ENCODE measurements at places on chromosomes 1 and 21.

DNA sequence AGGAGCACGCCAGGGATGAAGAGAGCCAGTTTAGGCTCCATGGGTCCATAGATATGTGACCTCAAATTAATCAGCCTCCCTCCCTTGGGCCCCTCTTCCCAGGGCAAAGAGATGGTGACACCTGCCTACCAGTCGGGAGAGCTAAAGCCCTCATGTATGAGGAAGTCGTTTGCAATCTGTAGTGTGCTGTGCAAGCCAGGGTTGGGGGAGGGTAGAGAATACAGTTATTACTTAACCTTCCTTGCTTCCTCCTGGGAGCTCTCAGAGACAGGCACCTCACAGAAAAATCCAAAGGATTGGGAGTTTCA is 4.0 kb downstream of the PGLYRP4 start:
- DNase-seq: no peak

DNA sequence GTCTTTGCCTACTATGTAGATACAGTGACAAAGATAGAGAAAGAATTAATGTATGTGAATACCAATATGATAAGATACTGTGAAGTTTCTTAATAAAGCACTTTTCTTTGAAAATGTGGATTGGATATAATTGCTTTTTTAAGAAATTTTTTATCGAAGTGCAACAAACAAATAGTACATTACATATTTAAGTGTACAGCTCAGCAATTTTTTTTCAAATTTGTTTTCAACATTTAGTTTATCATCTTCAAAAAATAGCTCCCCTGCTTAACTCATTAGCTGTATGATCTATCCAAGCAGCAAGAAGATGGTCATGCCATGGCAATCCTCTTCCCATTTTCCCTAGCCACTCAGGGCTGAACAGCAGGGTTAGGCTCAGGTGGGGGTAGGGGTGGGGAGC is 40.5 kb downstream of the NEK7 start:
- DNase-seq: no peak

GRCh38 chr21:33854604-33855003 is 61.0 kb downstream of the ATP5PO start:
- peak; percentile 55 for DNase-seq

- DNase-seq: no peak
Observed at GRCh38 chr21:45234965-45235364, 52.7 kb downstream of the POFUT2 start.

- DNase-seq: no peak
Observed at GRCh38 chr1:43779266-43779665, 71.9 kb downstream of the ST3GAL3 start.

DNA sequence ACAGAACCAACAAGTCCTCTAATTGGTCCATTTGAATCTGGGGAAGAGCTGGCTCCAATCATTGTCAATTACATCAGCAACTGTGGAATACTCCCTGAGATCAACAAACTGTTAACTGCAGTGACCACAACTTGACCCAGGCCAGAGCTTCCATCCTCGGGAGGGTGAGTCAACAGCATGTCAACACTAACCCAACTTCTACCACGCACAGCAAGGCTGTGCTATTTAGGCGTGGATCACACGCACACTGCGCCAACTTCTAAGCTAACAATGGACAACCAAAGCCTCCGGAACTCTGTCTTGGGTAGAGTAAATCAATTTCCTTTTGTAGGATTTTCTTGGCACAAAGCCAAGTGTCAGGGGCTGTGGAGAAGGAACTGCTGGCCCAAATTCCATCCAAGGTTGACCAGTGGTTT is 30.4 kb downstream of the APP start:
- DNase-seq: peak; percentile 94

DNA sequence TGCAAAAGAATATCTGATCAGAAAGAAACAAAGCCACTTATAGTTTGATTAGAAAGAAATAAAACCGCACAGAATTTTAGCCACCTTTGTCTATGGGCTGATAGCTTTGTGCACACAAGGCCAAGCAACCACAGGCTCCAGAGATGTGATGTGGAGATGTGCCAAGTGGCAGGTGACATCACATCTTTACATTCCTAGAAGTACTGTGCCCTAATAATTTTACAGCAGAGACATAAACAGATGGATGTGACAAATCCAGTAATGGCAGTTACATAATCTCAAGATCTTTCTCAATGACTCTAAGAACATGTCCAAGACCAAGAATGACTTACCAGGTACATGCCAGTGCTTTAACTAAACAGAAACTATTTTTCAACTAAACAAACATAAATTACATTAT is 159.5 kb downstream of the LTN1 start:
- DNase-seq: peak; percentile 37

DNA sequence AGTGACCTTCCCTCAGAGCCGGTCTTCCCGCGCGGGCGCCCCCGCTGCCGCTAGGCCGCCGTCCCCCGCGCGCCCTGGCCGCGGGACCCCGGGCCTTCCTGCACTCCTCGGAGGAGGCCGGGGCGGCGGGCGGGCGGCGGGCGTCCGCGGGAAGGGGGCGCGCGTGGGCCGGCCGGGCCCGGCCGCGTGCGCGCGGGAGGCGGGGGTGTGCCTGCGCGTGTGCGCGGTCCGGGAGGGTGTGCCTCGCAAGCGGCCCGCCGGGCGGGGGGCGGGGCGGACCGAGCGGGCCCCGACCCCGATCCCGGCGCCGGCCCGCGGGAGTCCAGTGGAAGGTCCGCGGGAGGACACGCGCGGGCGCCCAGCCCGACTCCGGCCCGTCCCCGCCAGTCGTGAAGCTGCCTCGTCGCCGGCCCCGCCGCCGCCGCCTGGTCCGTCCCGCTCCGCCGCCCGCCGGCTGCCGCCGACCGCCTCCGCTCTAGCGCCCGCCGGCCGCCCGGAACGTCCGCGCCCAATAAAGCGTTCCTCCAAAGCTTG is 438 bp downstream of the MRPS6 start:
- peak; percentile 36 for DNase-seq

GRCh38 chr1:110012100-110012780 is 22.2 kb upstream of the STRIP1 start:
- no peak for DNase-seq

DNA sequence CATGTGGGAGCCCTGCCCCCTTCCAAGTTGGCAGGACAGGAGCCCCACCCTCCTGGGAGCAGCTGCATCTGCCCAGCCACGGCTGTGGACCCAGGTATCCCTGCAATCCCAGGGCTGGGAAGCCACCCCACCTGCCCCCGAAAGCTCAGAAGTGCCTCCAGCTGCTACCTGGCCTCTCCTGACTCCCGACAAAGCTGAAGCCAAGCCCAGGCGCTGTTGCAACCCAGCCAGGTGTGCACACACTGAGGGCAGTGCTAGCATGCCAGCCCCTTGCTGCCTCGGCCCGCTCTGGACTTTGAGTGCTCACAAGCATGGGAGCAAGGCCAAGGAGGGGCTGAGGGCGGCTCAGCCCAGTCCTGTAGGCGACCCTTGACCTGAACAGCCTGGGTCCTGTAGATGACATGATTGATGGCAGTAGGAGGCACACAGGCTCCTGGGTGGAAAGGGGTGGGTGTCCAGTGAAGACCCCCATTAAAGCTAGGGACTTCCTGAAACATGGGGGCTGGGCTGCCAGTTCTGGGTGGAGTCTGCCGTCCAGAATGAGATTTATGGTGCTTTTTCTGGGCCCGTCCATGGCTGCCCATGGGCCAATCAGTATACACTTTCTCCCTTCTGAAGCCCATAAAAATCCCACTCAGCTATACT is 2.8 kb upstream of the SSU72 start:
- no peak for DNase-seq

GRCh38 chr1:12315146-12315545 is 85.3 kb downstream of the VPS13D start:
- DNase-seq: no peak

- DNase-seq: no peak
Observed at GRCh38 chr1:213397638-213398037, 346.6 kb downstream of the RPS6KC1 start.

DNA sequence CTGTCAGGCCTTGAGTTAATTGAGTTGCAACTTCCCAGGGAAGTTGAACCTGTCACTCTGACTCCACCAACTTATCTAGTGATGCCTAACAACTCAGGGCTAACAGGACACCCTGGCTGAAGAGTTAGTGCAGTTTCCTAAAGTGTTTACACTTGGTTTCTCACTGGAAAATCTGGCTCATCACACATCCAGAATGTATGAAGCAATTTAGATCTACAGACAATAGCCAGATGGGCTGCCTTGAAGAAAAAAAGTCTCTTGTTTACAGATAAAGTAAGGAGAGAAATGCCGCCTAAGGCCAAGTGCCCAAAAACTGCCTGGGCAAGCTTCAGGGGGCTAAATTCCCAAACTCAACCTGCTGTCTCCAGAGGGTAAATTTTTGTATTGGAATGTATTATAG is 446.3 kb upstream of the NCAM2 start:
- no peak for DNase-seq

- no peak for DNase-seq
Observed at GRCh38 chr21:33690874-33691273, 48.6 kb downstream of the ITSN1 start.

DNA sequence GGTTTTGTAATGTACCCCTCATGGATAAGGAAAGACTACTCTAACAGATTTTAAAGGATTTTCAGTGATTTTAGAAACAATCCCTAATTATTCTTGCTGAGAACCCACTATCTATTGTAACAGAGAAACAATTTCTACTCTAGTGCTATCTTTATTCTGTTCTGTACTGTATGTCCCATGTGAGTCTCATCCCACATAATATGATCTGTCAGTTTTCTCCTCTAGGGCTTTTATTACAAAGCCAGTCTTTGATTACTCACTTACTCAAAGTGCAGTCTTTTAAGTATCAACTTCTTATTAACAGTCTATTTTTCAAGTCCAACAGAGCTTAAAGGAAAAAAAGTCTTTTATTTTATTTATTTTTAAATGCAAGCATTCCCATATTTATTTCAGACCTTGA is 54.8 kb downstream of the CTH start:
- DNase-seq: no peak

DNA sequence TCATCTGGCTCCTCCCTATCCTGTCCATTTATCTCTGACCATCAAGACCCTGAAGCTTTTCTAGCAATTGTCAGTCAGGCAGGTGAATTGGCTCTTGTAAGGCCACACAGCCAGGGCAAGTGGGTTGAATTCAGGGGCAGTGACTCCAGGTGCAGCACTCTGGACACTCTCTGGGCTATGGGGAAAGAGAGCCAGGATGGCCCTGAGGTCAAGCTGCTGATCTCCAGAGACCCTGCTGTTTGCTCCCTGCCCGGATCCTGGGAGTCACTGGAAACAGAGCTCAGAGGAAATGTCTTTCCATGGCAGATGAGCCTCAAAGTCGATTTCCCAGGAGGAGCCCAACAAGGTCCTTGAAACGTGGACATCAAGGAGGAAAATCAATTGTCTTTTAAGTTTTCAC is 184.4 kb downstream of the C1orf94 start:
- no peak for DNase-seq

- DNase-seq: no peak
Observed at GRCh38 chr1:4494027-4494426, 160.4 kb upstream of the AJAP1 start.

Measured in EH (cell line).